ENCODE measurements at places on chromosomes 1 and 21.
A peak's percentile ranks its signal among the peaks of the same experiment; 100 is the strongest.

DNA sequence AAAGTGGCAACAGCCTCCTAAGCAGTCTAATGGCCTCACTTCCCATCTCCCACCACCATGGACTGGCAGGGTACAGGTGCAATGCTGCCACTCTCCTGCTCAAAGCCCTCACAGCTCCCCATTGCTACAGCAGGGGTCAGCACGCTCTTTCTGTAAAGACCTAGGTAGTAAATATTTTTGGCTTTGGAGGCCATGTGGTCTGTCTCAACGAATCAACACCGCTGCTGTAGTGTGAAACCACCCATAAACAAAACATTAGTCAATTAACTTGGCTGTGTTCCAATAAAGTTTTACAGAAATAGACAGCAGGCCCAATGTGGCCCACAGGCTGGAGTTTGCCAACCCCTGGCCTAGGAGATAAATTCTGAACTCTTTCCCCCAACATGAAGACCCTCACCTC is 44.6 kb upstream of the TMEM125 start:
- no peak for DNase-seq

- DNase-seq = no peak
Observed at GRCh38 chr1:11842154-11843041, 5.2 kb downstream of the NPPA start.

GRCh38 chr21:43281661-43282357 is 113.0 kb downstream of the CRYAA start:
- no peak for DNase-seq

DNA sequence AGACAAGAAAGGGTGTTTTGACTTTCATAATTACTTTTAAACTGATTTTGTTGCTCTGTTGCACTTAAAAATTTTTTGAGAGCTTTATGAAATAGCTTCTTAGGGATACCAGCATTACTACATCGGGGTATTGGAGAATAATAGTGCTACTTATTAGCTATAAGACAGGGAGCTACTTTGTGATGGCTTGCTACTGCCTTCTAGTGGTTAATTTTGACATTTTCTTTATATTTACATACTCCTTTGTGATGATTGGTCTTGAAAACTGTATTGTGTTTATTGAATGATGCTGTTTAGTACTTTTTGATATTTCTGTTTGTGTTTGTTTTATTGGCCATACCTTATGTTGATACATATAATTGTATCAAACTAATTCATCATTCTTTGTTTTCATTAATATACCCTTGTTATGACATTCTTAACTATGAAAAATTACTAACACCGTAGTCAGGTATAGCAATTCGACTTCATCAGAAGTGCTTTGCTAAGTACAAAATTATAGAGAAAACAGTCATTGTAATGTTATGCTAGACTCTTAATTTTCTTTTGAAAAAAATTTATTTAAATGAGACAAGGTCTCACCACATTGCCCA is 85.5 kb downstream of the CLIC4 start:
- DNase-seq = peak; percentile 61

GRCh38 chr1:73701826-73702225 is 496.1 kb downstream of the LRRIQ3 start:
- DNase-seq = no peak

- no peak for DNase-seq
Observed at GRCh38 chr1:225454733-225455132, 26.9 kb upstream of the LBR start.

- no peak for DNase-seq
Observed at GRCh38 chr21:44753357-44753756, 42.0 kb upstream of the TSPEAR start.

DNA sequence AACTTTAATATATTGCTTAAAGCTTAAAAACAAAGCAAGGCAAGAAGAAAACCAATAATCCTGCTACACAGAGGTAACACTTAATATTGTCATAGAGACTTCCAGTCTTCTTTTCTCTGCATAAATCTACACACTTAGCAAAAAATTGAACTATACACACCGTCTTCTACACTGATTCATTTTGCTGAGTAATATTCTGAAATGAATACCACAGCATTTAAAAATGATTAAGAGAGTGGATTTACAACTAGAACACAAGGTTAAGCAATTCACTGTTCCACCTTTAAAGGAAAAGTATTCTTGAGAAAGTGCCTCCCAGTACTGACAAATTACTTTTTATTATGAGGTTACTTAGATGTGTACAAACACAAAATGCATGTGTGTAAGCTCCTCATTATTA is 22.2 kb upstream of the ITPKB start:
- no peak for DNase-seq

- no peak for DNase-seq
Observed at GRCh38 chr1:175419684-175420517, 227.3 kb upstream of the KIAA0040 start.

- DNase-seq = no peak
Observed at GRCh38 chr21:44724926-44725325, 13.6 kb upstream of the TSPEAR start.

- no peak for DNase-seq
Observed at GRCh38 chr21:41656946-41657525, 109.8 kb downstream of the RIPK4 start.

DNA sequence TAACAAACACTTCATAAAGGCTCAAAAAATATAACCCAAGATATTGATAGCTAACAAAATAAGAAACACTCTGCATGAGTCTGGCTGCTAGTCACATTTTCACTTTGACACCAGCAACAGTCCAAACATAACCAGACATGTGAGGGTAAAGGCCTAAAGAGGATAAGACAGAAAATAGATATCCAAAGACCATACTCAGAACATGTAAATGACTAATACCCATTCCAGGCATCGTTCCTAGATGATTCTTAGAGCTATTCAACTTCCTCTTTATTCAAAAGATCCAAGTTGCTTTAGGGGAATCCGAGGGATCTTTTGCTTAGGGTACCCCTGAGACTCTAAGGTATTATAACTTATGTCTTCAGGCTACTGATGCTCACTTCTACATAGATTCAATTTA is 5.1 kb downstream of the COL24A1 start:
- no peak for DNase-seq

- DNase-seq = no peak
Observed at GRCh38 chr21:40200946-40201345, 333.7 kb downstream of the PCP4 start.

GRCh38 chr1:19735440-19736127 is 64.1 kb downstream of the TMCO4 start:
- peak; percentile 12 for DNase-seq

- no peak for DNase-seq
Observed at GRCh38 chr1:29247571-29248273, 11.4 kb downstream of the PTPRU start.

GRCh38 chr1:27349784-27350662 is 8.2 kb downstream of the SYTL1 start:
- peak; percentile 68 for DNase-seq

GRCh38 chr1:66831529-66832239 is 30.6 kb upstream of the INSL5 start:
- no peak for DNase-seq

DNA sequence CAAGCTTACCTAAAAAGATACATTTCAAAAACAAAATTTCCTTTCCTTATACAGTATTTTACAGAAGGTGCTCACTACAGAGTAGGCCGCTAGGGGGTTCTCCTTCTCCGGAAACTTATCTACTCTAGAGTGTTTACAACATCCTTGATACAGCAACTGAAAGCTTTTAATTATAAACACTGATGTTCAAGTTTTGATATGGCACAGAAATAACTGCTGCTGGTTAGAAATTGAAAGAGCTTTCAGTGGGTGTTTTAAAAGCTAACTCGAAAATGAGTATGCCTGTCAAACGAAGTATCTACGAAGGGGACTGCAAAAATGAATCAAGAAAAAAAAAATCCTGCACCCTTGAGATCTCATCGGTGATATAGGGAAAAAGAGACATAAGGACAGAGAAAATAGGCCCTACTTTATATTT is 1.0 kb downstream of the YOD1 start:
- peak; percentile 74 for DNase-seq

- no peak for DNase-seq
Observed at GRCh38 chr1:218503102-218503501, 158.0 kb downstream of the TGFB2 start.

DNA sequence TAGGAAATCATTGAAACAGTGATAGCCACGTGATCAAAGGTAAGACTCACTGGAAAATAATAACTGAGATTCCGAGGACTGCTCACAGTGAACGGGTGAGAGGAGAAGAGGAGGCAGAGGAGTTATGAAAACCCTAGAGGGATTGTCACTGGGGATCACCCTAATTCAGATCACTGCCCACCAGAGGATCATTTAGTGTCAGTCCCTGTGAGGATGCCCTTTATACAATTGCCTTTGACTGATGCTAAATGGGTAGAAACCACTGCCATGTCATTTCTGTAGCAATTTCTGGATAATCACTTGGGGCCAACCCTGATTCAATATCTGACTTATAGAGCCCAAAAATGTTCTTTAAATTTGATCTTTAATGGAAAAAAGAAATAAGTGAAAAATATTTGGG is 14.1 kb upstream of the VAV3 start:
- DNase-seq = no peak

DNA sequence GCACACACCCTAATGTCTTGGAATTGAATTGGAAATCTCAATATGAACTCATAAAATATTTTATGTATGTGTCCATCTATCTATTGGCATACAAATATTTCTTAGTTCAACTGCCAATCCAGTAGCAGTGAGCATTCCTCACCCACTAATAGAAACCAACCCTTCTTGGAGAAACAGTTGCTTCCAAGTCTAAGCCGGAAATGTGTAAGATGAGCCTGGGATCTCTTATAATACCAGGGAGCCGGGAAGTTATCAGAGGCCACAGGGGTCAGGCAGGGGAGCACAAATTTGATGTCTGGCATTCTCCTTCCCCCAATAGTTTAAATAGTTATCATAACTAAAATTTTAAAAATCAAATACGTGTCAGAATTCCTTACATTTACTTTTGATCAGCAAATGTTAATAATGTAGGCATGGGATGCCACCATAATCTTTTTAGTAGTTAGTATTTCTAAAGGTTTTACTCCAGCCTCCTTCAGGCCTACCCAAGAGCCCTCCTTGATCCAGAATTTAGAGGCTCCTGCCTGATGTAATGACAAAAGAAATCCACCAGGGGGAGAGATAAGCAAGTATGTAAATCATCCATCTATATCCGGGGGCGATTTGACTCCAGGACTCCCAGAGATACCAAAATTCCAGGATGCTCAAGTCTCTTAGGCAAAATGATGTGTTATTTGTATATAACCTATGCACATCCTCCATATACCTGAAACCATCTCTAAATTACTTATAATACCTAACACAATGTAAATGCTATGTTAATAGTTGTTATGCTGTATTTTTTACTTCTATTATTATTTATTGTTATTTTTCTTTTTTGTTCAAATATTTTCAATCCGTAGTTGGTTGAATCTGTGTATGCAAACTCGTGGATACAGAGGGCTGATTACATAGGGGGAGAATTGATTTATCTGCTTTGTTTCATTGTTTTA is 218.7 kb upstream of the COA6 start:
- peak; percentile 90 for DNase-seq

GRCh38 chr1:219580009-219580676 is 32.8 kb downstream of the ZC3H11B start:
- DNase-seq = no peak

GRCh38 chr1:53366901-53367502 is 39.1 kb upstream of the LRP8 start:
- no peak for DNase-seq

- DNase-seq = no peak
Observed at GRCh38 chr1:162365284-162366020, 11.2 kb downstream of the SPATA46 start.

DNA sequence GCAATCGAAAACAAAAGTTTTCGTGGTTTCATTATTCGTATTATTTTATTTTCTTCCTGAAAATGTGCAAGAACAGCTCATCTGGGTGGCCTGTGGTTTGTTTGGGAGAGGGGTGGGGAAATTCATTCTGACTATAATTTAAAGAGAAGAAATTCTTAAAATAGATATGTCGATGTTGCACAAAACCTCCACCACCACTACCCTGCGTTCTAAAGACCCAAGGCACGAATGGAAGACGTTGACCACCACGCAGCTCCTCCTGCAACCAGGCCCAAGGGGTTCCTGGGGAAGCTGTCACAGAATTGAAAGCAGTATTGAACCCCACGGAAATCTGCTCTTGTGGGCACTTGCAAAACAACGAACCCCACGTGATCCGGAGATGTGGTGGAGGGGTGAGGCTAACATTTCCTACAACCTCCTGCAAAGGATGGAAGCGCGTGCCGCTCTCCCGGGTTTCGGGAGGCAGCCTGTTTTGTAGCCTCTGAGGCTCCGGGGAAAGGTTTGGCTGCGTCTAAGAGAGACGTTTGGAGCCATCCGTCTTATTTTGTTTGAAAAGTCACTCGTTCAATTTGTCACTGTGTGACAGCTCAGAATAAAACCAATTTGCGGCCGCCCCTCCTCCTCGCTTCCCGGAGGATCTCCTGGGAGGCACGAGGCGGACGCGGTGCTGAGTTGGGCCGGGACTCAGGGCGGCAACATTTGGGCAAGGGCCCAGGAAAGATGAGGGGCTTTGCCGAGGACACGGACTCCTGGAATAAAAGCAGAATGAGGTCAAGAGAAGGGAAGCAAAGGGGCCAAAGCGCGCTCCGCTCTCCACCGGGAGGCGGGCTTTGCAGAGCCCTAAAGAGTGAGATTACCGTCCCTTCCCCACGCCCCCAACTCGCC is 810 bp upstream of the HLX start:
- DNase-seq = no peak

All from G401 (cell line).